Stimulated activated CD8-positive, alpha-beta memory T cell treated with anti-CD3 and anti-CD28 coated beads, Interleukin-4, amount 100 ng/mL, for 1 hour (primary cell): ENCODE measurements at places on chromosomes 2 and 18.

- peak; percentile 98 for DNase-seq
Observed at GRCh38 chr18:62522504-62523254, at the start of gene ZCCHC2. TSS of gene ZCCHC2 (plus strand) at chr18:62523025. CDS start at chr18:62523425, 400 bp downstream.

- DNase-seq = no peak
Observed at GRCh38 chr2:226584518-226585055, 215.0 kb downstream of the IRS1 start.

DNA sequence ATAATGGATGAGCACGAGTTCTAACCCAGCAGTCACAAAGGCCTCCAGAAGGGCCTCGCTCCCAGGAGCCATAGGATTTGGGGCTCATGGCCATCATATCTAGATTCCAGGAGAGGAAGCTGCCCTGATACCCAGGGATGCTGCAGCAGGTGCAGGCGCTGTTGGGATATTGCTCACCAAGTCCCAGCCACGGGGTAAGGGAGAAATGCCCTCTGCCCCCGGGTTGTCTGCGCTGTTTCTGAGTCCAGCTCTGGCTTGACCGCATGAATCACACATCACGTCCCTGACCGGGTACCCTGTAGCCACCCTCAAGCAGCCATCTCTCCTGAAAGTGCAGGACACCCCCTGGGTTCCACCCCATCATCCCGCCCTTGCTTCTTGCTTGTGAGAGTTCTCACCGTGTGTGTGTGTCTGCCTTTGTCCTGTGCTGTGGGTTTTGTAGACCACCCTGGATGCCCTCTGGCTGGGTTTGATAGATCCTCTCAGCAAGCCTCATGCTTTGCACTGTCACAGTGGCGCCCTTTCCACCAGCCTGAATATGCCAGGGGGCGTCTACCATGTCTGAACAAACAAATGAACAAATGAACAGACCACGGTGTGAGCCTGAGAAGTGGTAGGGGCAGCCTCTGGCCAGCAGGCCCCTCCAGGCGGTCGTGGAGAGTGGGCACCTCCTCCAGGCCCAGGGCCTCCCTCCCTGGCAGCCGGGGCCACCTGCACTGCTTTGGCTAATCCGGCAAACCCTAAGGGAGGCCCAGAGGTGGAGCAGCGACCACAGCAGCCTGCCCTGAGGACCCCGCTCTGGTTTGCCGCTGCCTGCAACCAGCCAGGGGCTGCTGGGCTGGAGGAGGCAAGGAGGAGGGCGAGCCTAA is 32.1 kb downstream of the ADRA2B start:
- DNase-seq = no peak

DNA sequence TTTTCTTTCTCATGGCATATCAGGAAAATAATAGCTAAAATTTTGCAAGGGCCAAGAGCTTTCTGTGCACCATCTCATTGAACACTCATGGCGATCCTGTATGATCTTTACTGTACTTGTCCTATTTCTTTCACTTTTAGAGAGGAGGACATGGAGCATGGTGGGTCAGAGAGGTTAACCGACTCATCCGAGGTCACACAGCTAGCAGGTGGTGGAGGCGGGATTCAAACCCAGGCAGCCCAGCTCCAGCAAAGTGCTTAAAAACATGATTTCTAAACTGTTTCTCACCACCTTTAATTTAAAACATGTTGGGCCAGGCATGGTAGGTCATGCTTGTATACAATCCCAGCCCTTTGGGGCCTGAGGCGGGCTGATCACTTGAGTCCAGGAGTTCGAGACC is 6.4 kb downstream of the NGEF start:
- no peak for DNase-seq

GRCh38 chr2:63444565-63445288 is 143.6 kb downstream of the WDPCP start:
- DNase-seq = no peak

- no peak for DNase-seq
Observed at GRCh38 chr2:63676135-63676534, 87.4 kb downstream of the MDH1 start.

DNA sequence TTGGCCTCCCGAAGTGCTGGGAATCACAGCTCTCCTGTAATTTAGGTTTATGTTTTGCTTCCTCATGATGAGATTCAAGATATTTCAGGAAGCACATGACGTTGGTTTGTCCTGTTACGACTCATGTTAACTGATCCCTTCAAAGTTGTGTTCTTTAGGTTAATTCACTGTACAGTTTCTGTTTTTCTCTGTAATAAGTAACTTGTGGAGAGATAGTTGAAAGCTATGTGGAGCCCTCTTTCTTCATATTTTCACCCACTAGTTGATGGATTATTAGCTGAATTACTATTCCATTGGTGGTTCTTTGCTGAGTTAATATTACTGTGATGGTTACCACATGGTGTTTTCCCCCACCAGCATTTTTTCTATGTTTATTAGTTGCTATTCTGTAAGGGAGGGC is 18.3 kb upstream of the CHCHD5 start:
- DNase-seq = no peak

DNA sequence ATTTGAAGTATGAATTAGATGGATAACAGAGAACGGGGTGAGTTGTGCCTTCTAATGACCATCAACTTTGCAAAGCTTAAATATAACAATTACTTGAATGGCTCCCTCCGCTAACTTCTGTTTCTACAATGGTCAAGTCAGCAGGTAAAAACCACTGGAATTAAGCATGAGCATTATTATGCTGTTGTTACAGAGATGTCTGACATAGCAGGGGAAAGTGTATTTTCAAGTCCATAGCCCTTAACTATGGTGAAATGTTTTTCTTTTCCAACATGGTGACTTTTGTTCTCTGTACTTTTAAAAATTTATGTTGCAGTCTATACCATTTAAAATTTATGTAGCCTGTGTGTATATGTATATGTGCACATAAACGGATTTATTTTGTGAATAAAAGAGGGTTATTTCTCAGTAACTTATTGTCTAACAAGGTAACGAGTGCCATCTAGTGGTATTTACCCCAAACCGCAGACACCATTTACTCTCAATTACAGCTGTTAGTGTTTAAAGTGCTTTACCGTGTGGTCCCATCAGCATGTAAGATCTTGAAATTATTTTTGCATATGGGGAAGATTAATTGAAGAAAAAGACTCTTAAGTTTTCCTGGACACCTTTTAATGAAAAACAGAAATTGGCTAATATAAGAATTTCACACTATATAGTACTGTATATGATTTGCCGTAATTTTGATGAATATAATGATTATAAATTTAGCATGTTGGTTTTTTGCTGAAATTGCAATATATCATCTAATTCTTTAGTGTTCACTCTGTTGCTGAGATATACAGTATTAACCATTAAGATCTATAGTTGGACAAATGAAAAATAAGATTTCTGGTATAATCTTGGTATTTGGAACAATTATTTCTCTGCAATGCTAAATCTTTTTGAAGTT is 78.2 kb downstream of the UBE2E3 start:
- no peak for DNase-seq

DNA sequence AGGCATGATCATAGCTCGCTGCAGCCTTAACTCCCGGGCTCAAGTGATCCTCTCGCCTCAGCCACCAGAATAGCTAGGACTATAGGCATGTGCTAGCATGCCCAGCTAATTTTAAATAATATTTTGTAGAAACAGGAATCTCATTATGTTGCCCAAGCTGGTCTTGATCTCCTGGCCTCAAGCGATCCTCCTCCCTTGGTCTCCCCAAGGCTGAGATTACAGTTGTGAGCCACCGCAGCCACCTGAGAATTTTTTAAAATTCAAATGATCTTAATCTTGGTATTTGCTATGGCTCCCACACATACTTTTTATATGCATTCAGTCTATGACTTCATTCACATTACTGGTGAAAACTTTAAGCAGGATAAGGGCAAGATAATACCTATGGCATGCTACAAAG is 13.1 kb downstream of the KRCC1 start:
- DNase-seq = no peak

DNA sequence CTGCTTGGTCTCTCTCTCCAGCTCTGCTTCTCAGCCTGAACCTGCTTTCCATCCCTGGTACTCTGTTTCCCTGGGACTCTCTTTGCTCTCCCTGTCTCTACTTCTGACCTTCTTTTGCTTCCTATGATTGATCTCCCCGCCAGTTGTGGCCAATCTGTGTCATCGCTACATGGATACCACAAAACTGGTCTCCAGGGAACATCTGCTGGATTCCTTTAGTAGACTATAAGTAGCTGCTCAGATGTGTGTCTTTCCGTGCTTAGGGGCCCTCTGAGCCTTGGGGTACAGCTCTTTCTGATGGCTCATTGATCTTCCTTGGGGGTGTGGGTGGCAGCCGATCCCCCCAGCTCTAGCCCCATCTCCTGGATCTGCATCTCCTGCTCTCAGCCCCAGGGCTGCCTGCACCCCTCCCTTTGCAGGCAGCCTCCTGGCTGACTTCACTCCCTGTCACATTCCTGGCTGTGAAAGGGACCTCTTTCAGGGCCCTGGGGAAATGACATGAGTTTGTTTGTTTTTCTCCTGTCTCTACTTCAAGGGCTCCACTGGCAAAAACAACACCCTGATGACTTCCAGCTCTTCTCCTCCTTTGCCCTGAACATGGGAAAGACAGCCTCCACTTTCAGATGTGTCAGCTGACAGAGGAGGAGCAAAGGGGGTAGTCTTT is 333.7 kb downstream of the CYP26B1 start:
- no peak for DNase-seq

- no peak for DNase-seq
Observed at GRCh38 chr2:7523481-7524120, 606.4 kb downstream of the RNF144A start.

- DNase-seq = no peak
Observed at GRCh38 chr2:222318712-222319585, 20.2 kb upstream of the PAX3 start.

DNA sequence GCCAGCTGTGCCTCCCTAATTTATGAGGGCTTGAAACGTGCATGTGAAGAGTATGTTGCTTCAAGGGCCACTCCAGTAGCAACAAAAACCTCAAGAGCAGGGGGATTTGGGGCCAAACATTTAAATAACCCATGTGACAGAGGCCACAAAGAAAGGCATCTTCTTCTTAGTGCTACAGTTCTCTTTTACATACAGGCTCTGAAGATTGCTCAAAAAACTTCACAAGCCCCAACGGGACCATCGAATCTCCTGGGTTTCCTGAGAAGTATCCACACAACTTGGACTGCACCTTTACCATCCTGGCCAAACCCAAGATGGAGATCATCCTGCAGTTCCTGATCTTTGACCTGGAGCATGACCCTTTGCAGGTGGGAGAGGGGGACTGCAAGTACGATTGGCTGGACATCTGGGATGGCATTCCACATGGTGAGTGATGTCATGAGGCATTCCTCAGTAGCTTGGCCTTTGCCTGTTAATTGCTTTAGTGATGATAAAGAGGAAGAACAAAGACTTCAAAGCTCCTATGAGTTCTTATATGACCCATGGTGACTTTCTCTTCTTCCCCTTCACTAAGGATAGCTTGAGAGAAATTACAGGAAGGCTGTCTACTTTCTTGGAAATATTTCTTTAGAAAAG is 40.1 kb downstream of the NRP2 start:
- no peak for DNase-seq

- no peak for DNase-seq
Observed at GRCh38 chr2:216242365-216242764, 129.9 kb downstream of the MARCHF4 start.

DNA sequence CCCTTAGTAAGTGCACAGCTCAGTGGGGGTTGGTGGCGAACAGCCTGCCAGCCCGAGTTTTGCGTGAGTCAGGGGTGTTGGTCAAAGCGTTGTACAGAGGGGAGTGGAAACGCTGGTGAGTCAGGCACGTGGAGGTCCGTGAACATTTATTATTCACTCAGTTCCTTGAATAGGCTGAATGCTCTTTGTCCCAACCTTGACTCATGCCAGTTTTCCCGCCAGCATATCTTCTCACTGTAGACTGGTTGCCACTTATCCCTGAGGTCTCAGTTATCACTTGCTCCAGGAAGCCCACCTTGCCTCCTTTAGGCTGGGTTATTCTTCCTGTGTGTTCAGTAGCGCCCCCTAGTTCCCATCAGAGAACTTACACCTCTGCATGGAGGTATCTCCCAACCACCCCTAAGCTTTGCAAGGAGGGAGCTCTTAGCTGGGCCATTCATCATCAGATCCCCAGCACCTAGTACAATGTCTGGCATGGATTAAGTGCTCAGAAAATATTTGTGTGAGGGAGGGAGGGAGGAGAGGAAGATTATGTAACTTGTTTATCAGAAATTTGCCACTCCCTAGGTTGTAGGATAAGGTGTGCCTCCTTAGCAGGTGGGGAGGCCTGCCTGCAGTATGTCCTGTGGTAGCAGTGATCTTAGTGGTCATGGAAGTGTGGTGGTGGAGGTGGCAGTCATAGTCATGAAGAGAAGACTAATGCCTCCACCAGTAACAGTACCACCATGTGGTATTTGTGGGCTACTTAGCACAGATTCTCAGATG is 72.1 kb downstream of the CABLES1 start:
- no peak for DNase-seq
